OCI-M1 (cell line): ENCODE measurements at places on chromosomes 7 and 10.

- no peak for DNase-seq
These were observed 108.3 kb downstream of the ANK3 start for GRCh38 chr10:60281331-60281730.

DNA sequence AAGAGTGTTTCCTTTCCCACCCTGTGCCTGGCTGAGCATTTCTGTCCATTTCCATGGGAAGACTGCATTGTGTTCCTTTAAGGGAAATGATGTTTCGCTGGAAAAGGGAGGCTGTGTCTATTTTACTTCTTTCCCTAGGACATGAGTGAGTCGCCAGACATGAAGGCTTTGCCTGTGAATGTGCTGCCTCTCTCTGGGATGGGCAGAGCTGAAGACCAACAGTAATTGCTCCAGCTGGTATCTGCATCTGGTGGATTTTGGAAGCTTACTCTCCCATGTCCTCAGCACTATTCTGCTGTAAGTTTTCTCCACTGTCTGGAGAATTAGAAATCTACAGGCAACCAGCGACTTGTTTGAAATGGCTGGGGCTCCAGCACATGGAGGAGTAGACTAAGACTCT, 264.6 kb upstream of the BMPER start:
- DNase-seq: no peak

- peak; percentile 87 for DNase-seq
These were observed 145.1 kb downstream of the PLXNA4 start for GRCh38 chr7:132430861-132431822.

- DNase-seq: no peak
These were observed 316.0 kb downstream of the AGMO start for GRCh38 chr7:15245831-15246230.

- DNase-seq: no peak
These were observed 268.3 kb upstream of the FERD3L start for GRCh38 chr7:19413443-19413965.

DNA sequence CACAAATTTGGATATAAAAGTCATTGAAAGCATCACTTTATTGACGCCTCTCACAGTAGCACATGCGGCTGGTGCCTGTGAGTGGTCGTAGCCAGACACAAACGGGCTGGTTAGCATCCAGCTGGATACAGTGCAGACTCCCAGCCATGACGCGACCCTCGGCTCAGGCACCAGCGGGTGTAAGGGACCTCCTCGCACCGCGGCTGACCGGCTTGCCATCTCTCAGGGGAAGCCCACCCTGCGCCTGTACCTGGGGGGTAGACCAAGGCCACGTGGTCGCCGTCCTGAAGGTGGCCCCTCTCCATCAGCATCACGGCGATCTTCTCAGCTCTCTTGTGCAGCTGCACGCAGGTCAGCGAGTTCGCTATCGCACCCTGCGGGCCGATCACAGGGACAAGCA, 213.8 kb downstream of the ZMYND11 start:
- DNase-seq: no peak

- peak; percentile 32 for DNase-seq
These were observed 117.2 kb downstream of the UBE2H start for GRCh38 chr7:129835569-129835968.

- peak; percentile 10 for DNase-seq
These were observed 489.1 kb downstream of the SUGCT start for GRCh38 chr7:40623863-40624262.
